RKO (cell line): ENCODE measurements at places on chromosomes 2 and 18.

GRCh38 chr18:9210966-9211365, 74.4 kb downstream of the ANKRD12 start:
- DNase-seq = no peak

DNA sequence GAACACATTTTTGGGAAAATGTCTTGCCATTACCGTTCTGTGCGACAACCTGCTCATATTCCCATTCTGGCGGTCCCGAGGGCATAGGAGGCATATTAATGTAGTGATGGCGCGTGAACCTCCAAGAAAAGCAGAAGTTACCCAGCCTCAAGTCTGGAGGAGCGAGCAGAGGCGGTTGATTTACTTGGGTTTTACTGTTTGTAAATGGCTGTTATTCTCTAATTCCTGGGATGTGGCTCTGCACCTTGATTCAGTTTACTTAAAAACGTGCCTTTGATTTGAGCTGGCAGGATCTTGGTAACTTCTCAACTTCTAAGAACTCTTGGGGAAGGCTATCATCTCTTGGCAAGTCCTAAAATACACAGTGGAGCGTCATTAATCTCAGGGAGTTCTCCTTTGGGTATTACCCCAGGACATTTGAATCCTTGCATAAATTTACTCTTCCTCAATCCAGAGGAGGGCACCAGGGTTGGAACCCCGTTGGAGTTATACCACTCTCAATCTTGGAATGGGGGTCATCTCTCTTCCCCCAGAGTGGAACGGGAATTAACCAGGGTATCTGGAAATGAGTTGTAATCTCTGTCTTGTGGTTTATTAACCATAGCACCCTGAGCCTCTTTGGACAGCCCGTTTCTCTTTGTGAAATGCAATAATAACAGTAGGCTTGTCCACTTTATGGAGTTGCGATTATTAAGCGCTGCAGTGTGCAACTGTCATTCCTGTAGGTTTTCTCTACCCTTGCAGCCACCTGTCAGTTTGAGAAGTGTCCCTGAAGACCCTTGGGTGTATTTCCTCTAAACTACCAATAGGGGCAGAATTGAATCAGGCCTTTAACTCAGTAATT, 2.1 kb downstream of the HK2 start:
- peak; percentile 86 for DNase-seq

GRCh38 chr18:35127201-35127600, 86.0 kb downstream of the MAPRE2 start:
- DNase-seq = no peak

DNA sequence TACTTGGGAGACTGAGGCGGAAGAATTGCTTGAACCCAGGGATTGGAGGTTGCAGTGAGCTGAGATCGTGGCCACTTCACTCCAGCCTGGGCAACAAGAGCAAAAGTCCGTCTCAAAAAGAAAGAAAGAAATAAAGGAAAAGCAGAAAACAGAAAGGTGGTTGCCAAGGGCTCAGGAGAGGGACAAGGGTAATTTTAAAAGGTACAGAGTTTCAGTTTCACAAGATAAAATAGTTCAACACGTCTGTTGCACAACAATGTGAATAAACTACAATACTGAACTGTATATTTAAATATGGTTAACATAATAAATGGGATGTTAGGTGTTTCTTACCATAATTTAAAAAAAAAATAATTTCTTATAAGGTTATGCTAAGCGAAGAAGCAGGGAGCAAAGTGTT, 12.9 kb downstream of the RPS27A start:
- DNase-seq = no peak

DNA sequence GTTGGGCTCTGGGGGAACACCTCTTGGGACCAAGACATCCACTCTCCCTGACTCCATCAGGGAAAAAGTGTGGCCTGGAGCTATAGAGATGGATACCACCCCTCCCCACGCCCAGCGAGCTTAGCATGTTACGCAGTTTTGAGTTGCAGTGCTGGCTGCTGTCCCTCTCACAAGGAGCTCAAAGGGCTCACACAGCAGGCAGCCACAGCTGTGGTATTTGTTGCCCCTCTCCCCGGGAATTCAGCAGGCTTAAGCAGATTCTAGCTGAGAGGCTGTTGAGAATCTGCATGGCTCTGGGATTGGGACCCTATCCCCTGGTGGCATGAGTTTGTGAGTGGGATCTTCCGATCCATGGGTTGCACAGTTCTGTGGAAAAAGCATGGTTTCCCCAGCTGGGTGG, 673.1 kb upstream of the FSHR start:
- no peak for DNase-seq

DNA sequence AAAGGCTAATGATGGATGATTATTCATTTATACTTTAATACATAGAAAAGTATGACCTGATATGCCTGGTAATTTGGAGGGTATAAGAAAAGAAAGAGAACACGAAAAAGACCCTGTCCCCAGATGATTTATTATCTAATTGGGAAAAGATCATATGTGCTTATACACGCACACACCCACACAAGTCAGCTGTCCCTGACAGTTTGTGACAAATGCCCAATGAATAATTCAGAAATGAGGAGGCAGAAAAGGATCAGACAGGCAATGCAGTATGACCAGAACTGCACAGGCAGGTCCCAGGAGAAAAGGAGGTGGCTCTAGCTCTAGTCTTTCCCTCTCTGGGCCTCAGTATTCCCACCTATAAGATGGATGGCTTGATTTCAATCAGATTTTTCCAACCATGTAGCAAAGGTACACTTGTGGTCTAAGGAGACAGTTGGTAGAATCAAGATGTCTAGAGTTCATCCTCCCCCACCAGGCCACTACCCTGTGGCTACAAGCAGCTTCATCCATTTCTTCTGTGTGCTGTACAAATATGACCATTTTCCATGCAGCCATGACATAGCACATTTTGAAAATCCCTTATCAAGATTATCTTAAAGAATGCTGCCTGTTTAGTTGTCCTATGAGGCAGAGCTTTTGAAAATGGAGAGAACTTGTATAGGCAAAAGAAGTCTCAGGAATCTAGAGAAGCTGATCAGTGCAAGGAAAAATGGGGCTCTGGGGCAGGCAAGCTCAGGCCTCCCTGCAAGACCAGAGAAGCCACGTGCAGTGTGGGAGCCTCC, 19.7 kb downstream of the CYRIA start:
- no peak for DNase-seq

DNA sequence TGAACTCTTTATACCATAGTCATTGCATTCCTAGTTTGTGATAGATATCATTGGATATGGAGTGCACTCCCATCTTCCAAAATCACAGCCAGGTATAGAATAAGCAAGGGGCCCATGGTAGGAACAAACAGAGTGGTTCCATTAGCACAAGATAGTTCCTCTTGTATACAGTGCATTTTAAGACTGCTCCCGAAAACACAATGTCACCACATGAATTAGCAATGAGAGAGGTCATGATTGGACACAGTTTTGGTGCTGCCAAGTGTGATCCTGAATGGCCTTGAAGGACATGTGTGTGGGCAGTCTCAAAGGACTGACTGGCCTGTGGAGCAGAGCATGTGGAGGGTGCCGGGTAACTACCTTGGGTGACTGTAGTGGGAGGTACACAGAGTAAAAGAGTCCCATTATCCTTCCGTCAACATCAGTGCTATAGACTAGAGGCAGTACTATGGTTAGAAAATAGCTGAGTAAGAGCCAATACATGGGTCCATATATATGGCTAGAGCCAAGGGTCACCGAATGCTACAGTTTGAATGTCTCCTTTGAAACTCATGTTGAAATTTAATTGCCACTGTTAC, 549.9 kb downstream of the DSC3 start:
- no peak for DNase-seq

DNA sequence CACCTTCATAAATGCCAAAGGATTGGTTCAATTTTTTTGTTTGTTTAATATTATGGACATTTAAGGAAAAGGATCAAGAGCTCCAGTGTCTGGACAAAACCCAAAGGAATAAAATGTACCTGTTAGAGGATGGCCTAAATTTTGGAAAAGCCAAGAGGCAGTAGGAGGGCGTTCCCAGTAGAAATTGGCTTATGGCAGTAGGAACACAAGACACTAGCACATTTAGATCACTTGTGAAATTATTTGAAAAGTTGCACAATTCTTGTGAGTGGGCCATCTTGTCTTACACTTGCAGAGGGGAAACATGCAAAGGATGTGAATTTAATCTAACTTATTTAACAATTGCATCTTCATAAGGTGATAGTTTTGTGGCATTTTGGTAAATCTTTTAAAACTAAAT, 3.2 kb downstream of the BZW1 start:
- no peak for DNase-seq
